ENCODE measurements at places on chromosomes 5 and 9. TPM values are rescaled to one million over a fixed set of nuclear protein-coding genes. Genes with fewer than 3 reads are reported as not detected.

The ARHGEF39 gene
- 3.1 TPM for polyA plus RNA-seq

The ENDOG gene
- polyA plus RNA-seq, result 15.5 TPM

The PRXL2C gene
- polyA plus RNA-seq, result 12.7 TPM

The BARHL1 gene
- polyA plus RNA-seq, result not detected

The OLFML2A gene
- polyA plus RNA-seq, result 0.12 TPM

The TAL2 gene
- polyA plus RNA-seq, result 2.5 TPM

The PCDHGA10 gene
- 0.05 TPM for polyA plus RNA-seq

DNA sequence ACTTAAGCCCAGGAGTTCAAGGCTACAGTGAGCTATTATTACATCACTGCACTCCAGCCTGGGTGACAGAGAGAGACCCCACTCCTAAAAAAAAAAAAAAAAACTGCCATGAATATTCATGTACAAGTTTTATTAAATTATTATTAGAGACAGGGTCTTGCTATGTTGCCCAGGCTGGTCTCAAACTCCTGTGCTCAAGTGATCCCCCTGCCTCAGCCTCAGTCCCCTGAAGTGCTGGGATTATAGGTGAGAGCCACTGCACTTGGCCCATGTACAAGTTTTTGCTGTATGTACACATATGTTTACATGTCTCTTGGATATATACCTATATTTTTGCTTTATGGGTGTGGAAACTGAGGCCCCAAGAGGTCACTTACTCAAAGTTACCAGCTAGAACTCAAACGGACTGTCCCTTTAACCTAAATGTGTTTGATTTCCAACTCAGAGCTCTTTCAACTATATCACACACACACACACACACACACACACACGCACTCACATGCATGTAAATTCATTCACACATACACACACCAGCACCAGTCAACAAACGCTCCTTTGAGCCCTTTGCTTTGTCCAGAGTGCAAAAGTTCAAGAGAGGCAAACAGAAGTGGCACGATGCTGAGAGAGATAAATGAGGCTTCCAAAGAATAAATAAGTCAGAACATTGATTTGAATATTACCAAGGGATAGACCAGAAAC, 42.3 kb upstream of the STRBP start:
- DNase-seq, result no peak

DNA sequence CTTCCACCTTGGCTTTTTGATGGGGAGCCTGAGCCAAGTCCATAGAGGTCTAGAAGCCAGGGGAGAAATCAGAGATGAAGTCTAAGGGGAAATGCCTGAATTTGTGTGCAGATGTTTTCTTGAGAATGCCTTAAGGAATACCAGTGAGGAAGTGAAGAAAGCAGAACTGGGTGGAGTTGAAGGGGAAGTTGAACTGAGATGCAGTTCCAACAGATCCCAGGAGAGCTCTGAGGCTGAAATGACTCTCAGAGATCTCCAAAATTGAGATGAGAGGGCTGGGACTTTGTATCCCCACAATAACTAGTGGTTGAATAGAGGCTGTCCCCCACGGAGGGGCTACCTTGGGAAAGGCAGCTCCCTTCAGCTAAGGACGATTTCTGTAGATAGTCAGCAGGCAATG, 197.1 kb downstream of the ZNF462 start:
- DNase-seq, result no peak

DNA sequence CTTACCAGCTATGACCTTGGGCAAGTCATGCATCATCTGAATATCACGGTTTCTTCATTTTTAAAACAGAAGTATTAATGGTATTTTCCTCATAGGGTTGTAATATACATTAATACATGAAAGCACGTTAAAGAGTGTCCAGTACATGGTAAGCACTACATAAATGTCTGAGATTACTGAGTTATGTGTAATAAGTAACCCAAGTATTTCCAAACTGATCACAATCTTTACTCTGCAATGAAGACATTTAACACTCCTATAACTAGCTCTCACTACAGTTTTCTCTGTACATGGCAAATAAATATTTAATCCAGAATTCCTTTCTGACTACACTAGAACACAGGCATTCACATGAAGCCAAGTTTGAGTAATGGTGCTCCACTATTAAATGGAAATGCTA, 4.0 kb downstream of the GLDC start:
- DNase-seq, result no peak

DNA sequence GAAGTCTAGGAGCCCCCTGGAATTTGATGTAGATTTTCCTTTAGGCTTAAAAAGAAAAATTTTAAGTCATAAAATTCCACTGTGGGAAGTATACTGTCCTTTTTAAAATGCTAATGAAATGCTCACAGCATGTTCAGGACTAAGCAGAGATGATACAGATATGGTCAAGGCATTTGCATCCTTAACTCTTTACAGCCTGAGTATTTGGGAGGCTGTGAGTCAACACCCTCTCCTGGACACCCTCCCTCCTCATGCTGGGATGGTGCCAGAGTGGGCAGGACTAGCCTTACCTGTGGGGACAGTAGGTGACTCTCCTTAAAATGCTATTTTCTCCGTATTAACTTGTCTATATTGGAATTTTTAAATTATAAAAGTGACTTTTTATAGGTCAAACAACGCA, 197.4 kb upstream of the ELL2 start:
- DNase-seq, result no peak

DNA sequence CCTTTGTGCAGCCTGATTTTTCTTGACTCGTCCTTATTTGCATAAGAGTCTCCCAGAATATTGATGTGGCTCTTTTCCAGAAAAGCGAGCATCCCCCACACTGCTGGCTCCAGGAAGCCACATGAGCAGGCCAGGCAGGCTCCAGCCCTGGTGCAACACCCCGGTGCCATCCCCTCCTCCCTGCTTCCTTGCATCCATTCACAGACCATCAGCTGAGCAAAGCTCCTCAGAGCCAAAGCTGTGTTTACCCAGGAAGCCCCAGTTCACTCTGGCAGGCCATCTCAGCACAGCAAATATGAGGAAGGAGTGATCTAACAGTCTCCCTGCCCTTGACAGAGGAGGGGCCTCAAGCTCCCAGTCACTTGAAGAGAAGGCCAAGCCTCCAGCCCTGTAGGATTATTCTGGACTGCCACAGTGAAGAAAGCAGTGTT, 34.4 kb downstream of the INSYN2B start:
- DNase-seq, result no peak

DNA sequence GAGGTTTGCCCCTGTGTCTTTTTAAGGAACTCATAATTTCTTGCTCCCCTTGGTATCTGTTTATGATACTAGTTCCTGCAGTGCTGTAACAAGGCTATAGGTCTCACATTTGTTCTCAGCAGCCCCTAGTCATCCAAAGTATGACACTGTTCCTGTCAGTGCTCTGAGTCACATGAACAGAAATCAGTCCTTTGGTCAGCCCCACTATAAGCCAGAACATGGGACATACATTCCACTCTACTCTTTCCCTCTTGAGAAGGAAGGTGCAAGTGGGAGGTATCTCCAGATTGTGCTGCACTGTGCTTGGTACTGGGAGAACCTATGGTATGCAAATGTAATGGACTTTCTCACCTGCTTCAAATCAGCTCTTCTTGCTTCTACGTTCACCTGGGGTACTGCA, 87.0 kb downstream of the IARS1 start:
- DNase-seq, result no peak

GRCh38 chr5:126809916-126810315, 33.0 kb downstream of the LMNB1 start:
- DNase-seq, result peak; percentile 53

GRCh38 chr9:93200449-93200742, 16.5 kb downstream of the WNK2 start:
- no peak for DNase-seq

- no peak for DNase-seq
Measured at GRCh38 chr9:131484051-131484445, 18.7 kb upstream of the POMT1 start.

DNA sequence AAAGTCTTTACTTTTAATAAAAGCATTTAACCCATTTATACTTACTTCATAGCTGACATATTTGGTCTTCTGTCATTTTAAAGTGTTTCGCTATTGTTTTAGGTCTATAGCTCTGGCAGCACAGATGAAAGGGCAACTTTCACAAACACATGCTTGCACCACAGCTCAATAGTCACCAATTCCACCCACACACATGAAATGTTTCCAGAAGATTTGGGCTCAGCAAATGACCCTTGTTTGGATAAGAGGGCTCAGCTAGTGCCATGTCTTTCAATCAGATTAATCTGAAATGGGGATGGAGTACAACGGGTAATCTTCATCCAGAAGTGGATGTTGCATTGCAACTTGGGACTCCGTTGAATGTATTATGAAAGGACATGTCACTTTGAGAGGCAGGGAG, 176.0 kb downstream of the FGF18 start:
- DNase-seq, result no peak

- no peak for DNase-seq
Measured at GRCh38 chr9:35871545-35871944, 1.3 kb upstream of the OR13J1 start.

GRCh38 chr9:82939451-82939850, 123.5 kb downstream of the RASEF start:
- DNase-seq, result no peak

- DNase-seq, result no peak
Measured at GRCh38 chr5:2441495-2442180, 309.8 kb downstream of the IRX2 start.

DNA sequence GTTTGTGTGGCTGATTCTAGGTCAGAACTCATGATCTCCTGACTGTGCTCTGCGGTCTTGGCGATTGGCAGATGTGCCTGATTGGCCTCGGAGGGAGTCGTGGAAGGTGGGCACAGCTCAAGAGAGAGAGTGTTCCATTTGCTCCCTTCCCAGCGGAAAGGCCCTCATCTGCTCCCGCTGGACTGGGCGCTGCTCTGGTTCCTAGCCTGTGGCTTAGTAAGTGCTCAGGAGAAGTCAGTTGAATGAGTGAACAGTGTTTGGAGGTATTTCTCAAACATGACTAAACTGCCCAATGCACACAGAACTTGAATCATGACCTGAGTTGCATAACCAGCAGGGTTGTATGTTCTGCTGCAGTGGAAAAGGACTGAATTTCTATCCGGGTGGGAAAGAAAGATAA, 120.2 kb upstream of the PITX1 start:
- DNase-seq, result no peak

DNA sequence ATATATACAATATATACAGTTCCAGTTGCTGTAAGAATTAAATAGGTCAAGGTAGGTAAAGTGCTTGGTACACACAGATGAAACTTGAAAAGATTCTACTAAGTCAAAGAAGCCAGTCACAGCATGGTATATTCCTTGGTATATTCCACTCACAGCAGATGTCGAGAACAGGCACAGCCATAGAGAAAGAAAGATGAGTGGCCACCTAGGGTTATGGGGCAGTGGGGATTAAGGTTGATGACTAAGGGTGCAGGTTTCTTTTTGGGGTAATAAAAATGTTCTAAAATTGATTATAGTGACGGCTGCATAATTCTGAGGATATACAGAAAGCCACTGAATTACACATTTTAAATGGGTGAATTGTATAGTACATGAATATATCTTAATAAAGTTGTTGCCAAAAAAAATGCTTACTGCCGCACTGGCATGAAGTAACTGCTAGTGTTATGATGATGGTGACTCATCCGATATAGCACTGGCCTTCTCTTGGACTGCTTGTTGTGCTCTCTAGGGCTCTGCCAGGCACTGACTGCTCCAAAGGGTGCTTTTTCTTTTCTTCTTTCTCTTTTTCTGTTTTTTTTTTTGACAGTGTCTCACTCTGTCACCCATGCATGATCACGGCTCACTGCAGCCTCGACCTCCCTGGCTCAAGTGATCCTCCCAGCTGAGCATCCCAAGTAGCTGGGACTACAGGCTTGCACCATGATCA, 23.5 kb downstream of the TBC1D2 start:
- no peak for DNase-seq

GRCh38 chr9:118305331-118305730, 601.1 kb downstream of the TLR4 start:
- no peak for DNase-seq

DNA sequence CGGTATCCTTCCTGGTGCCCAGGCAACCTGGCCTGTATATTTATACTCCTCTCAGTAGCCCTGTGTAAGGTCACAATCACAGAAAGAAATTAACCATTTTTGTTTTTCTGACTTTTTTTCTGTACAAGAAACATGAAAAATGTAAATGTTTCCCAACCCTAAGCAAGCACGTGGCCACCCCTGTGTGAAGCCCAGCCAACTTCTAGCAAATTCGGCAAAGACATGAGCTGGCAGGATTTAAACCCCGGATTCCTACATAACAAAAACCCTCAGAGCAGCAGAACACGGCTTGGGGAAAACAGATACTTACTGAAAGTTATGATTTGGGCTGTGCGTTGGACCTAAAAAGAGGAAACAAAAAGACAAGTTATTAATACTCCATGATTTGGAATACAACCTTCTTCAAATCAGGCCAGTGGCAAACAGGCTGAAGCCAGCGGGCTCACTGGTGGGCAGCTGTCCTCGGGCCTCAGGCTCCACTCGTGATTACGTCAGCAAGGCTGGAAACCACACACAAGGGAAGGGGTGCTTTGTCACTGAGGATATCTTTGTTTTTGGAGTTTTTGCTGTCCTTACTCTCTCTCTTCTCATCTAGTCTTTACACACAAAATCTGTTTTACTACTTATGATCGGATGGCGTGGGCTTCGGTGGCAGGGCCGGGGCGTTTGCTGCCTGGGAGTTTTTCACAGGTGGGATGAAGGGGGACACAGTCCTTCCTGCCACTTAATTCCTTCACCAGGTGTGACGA, 194.1 kb downstream of the ROR2 start:
- DNase-seq, result no peak

- no peak for DNase-seq
Measured at GRCh38 chr5:127097278-127097677, 24.0 kb upstream of the C5orf63 start.

- no peak for DNase-seq
Measured at GRCh38 chr9:97052735-97053134, 13.8 kb upstream of the CTSV start.

- no peak for DNase-seq
Measured at GRCh38 chr5:78983601-78984438, 1.3 kb downstream of the ARSB start.

DNA sequence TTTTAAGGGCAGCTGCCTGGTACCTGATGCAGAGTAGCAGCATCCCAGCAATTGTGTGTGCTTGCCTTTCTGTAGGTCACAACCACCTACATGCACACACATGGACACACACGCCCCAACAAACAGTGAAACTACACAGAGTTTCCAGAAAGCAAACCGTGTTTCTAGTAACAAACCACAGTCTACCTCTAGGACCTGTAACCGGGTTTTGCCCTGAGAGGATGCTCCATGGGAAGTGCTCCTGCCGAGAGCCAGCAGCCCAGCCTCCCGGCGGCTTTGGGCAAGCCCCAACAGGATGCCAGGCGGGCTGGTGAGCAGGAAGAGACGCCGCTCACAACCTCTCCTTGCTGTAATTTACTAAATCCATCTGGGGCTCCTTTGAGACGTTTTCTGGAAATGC, 4.1 kb upstream of the TCF7 start:
- no peak for DNase-seq

DNA sequence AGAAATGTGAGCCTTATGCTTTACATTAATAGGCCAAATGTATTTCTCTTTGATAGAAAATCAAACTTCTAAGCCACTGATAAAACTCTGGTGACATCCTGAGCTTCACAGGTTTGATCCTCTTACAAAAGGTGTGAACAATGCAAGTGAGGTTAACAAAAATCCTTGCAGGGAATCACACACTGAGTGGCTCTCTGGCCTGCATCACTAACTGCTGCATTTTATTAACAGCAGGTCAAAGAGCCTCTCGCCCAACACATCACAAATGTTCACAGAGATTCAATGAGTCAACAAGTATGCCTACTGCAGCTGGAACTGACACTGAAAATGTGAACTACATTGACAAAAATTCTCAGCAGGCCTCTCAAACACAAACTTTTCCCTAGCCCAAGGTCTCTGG, 122.3 kb downstream of the SEMA5A start:
- DNase-seq, result no peak

Measured in naive B cell (primary cell).